ENCODE measurements at places on chromosomes 1 and 21.
A peak's percentile ranks its signal among the peaks of the same experiment; 100 is the strongest.

GRCh38 chr1:31707711-31708110 lies 3.9 kb upstream of the COL16A1 start:
- no peak for DNase-seq

DNA sequence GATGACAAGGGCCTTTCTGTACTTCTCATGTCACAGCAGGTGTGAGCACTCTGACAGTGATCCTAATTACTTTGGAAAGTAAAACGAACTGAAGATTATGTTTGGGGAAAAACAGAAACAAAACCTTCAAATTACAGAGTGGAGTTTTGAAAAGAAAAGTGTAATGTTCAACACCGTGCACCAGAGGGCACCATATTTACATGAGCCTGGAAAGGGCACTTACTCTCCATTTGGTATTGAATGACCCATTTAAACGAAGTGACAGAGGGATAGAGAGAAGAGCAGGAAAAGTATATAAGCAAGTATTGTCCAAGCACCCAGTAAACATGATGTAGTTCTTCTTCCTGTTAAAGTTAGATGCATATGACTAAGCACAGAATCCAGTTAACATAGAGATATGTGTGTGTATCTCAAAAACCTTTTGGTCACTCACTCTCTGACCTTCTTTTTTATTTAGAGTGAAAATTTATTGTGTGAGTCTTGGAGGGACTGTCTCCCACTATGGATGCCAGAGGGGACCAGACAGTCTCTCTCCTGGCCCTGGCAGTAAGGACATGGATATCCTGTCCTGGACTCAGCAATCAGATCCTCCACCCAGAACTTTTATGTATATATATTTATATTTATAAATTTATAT lies 3.8 kb upstream of the RGSL1 start:
- DNase-seq = peak; percentile 20

DNA sequence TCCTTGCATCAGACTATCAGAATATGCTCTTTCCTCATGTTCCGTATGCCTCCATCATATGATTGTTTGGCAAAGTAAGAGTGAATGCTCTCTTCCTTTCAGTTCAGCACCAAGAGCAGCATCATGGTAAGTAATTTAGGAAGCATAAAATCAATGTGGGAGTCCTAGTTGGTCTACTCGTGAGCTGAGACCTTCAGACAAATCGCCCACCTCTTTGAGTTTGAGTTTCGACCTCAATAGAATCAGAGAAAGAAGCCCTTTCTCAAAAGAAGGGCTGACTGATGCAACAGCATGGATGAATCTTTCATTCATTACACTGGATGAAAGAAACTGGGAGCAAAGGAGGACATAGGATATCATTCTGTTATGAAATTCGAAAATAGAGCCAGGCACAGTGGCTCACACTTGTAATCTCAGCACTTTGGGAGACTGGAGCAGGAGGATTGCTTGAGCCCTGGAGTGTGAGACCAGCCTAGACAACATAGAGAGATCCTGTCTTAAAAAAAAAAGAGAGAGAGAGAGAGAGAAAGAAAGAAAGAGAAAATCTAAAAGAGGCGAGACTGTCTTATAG lies 112.5 kb downstream of the ZC3H11B start:
- no peak for DNase-seq

- no peak for DNase-seq
Measured at GRCh38 chr1:6329396-6329795, 64.2 kb downstream of the ACOT7 start.

DNA sequence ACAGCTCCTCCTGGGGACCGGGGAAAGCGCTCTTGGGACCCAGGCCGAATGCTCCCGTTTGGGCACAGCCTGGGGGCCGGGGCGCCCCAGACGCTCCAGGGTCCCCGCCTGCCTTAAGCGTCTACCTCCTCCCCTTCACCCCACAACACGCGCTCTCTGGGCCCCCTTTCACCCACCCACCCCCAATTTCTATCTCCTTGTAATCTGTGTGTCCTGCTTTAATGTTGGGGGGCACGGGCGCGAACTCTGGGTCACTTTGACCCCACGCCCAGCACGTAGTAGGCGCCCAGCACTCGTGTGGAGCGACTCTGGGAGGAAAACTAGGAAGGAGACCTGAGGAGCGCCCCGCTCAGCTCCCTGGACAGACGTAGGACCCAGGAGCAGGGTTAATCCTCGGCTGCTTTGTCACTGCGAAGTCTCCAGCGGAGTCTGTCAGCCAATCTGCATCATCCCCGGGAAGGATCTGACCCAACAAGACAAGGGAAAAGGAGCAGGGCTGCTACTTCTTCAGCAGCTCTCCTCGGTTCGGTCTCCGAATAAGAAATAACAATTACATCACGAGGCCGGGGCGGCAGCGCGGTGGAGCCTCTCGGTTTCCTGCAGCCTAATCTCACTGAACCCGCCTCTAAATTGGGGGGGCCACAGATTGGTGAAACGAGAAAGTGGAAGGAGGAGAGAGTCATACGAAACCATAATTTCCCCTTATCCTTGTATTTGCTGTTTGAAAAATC lies 757 bp upstream of the NRIP1 start:
- DNase-seq = peak; percentile 65

GRCh38 chr1:179883040-179883744 lies 1.1 kb downstream of the TOR1AIP1 start:
- no peak for DNase-seq

Measured in thyroid gland (tissue), 4 donors.